HCT116 (cell line): ENCODE measurements at places on chromosomes 12 and 14. TPM values are rescaled to one million over a fixed set of nuclear protein-coding genes. Genes with fewer than 3 reads are reported as not detected.

Gene ZBTB39
- 12.3 TPM for total RNA-seq

Gene SERPINA10
- total RNA-seq, result not detected

Gene IL26
- total RNA-seq, result not detected

Gene SDR39U1
- 61.8 TPM for total RNA-seq

Gene NPFF
- not detected for total RNA-seq

Gene PTPRQ
- not detected for total RNA-seq

Gene PPP1R1A
- 0.61 TPM for total RNA-seq

DNA sequence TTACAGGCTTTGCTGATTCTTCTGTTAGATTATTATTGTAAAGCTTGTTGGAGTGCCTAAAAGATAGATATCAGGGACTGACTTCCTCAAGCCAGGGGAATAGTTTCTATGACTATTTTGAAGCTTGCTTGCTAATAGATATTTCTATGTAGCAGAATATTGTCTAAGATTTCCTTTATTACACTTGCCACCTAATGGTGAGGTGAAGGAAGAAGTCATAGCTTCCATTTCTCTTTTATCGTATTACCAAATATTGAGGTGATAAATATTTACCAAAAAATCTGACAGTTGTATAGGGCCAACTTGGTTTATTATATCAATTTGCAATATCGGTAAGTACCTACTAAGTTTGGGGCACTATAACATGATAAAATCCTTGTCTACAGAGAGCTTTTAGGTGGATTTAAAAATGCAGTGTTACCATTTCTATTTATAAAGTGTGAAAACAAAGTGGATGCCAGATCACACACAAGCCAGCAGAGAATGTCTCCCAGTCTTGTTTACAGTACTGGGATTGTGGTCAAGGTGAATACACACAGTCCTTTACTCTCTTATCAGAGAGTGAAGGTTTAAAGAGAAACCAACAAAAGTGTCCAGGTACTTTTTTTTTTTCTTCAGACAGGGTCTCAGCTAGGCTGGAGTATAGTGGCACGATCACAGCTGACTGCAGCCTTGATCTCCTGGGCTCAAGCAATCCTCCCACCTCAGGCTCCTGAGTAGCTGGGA lies 137.9 kb downstream of the IGF1 start:
- DNase-seq, result no peak

- DNase-seq, result no peak
Observed at GRCh38 chr12:52446367-52447045, 5.4 kb downstream of the KRT6B start.

GRCh38 chr12:120684523-120684932 lies 2.4 kb upstream of the MLEC start:
- no peak for DNase-seq

DNA sequence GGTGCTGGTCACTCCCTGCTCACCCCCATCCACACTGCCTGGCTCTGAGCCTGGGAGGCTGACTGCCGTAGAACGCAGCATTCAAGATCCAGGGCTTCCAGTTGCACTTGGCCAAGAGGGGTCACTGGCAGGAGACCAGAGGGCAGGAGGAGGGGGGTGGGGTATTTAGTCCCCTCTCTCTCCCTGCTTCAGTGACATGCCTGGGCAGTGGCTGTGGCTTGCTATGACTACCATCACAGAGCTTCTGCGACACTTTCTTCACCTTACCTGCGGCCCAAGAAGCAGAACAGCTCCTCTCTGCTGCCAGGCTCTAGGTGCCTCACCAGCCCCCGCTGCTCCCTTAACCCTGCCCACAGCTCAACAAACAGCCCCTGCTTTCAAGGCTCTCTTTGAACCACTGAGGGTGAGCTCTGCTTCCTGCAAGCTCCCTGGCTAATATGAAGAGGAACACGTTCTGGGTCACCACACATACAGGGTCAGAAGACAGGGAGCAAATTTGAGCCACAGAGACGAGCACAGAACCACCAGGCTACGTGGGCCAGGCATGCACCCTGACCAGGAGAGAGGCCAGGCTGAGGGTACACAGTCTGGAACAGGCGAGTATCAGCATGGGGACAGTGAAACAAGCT lies 55.7 kb downstream of the ITPK1 start:
- DNase-seq, result no peak

GRCh38 chr14:101849125-101849524 lies 87.6 kb downstream of the PPP2R5C start:
- no peak for DNase-seq

GRCh38 chr12:93127107-93127560 lies 198.0 kb upstream of the EEA1 start:
- DNase-seq, result no peak

DNA sequence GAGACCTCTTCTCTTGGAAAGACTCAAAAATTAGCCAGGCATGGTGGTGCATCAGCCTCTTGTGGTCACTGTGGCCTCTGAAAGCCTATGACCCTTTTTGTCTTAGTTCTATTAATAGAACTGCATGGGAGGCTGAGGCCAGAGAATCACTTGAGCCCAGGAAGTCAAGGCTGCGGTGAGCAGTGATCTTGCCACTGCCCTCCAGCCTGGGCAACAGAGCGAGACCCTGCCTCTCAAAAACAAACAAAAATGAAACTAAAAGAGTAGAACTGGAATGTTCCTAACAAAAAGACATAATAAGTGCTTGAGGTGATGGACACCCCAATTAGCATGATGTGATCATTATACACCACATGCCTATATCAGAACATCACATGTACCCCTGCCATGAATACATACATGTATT lies 197.0 kb upstream of the EEA1 start:
- DNase-seq, result no peak

DNA sequence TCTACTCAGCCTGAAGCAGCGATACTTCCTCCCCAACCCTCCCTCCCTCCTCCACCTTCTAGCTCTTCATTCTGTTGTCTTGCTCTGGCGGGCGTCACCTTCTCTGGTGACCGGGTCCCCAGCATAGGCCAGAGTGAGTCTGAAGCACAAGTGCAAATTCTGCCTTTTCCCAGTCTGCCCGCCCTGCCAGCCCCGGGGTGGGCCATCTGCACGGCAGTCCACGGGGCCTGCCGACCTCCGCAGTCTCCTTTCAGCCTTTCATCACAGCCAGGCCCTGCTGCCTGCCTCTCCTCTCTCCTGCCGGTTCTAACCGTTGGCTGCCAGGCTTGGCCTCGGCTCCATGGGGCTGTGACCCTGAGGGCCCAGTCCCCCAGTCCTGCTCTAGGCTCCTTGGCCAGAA lies 58.7 kb downstream of the TESC start:
- no peak for DNase-seq

DNA sequence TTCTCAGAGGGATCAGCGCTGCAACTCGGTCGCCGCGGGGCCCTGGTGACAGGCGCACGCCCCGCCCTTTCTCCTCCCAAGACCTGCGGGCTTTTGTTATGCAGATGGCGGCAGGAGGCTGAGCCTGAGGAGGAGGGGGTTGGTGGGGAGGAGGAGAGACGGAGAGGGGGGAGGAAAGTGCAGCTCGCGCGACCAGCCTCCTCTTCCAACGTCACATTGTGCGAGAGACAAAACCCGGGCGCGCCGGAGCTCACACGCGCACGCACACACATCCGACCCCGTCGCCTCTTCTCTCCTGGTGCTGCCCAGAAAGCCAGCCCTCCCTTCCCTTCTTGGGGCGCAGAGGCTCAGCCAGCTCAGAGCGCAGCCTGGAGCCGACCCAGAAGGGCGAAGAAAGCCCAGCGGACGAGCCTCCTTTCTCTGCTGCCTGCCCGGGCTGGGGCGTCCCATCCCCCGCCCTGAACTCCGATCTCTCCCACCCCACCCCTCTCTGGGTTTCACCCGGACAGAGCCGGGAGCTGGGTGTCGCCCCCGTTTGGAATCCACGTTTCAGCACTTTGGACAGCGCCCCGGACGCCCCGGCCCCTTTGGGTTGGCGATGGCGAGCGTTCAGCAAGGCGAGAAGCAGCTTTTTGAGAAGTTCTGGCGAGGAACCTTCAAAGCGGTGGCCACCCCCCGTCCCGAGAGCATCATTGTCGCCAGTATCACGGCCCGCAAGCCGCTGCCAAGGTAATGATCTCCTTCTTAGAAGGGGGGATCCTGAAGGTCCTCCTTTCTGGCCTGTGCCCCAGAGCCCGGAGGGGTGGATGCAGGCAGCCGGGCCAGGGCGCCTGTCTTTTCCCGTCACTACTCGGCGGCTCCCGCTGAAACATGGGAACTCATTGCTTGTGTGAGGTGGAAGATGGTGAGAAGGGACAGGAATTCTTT lies at the start of gene SRRM4:
Gene SRRM4 (plus strand): TSS at position 257 of the 927 bp plus-strand sequence. CDS start 342 bp downstream, at position 599.
- DNase-seq, result no peak

DNA sequence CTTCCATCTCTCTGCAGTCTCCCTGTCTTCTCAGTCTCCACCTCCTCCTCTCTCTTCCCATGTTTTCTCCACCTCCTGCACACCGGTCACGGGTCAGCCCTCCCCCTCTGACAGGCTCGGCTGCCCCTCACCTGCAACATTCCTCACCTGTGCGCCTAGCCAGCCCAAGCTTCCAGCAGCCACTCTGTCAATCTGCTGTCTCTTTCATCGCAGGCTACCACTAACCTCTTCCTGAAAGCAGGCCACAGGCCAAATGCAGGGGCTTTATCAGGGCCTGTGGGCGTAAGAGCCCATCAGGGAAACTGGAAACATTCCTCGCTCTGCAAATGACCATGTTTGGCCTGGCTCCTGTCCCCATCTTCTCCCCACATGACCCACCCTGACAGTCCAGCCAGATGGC lies 34.5 kb downstream of the CMKLR1 start:
- DNase-seq, result no peak

GRCh38 chr14:21268617-21269251 lies 508 bp downstream of the HNRNPC start:
- peak; percentile 24 for DNase-seq

- DNase-seq, result no peak
Observed at GRCh38 chr12:124646385-124647230, 79.2 kb upstream of the NCOR2 start.

DNA sequence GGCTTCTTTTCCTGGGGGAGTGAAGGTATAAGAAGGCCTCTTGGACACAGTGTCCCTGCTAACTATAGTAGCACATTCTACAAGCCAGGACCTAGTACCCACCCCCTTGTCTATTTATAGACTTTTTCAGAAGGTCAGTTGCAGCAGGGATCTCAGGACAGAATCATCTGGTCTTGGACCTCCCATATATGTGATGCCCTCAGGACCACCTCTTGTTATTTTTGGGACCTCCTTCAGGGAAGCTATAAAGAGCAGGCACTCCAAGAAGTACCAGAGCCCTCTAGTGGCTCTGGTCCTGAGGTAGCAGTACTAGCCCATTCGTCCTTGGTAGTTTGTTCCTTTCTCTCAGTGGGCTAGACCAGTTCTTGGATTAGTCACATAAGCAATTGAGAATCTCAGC lies 4.3 kb downstream of the COQ10A start:
- DNase-seq, result no peak

DNA sequence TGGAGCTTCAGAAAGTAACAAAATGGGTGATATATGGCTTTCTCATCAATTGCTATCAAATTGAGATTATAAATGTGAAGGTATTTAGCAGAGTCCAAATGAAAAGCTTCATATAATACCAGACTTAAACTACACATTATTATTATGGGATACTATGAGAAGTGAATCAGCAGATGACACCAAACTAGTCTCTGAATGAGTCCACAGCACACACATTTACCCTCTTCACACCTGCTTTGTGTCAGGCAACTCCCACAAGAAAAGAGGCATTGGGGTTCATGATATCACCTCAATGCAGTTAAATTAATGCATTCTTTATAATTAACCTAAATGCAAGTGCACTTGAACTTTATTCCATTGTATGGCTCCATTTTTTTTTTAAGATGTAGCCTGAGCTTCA lies 330.5 kb downstream of the BCL11B start:
- no peak for DNase-seq

- no peak for DNase-seq
Observed at GRCh38 chr12:71475280-71475679, 35.7 kb downstream of the LGR5 start.

DNA sequence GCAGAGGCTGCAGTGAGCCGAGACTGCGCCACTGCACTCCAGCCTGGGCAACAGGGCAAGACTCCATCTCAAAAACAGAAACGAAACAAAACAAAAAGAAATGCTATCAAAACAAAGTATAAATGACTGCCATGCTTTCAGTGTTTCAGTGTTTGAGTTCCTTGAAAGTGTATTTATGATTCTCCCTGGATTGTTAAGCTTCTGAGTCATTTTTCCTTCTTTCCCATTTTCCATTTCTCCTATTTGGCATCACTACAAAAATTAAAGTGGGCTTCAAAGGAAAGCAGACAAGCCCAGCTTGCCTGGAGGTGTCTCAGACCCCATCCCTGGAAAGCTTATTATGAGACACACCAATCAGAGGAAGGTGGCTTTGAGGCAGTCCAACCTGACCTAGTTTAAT lies 35.1 kb downstream of the NIN start:
- DNase-seq, result no peak

DNA sequence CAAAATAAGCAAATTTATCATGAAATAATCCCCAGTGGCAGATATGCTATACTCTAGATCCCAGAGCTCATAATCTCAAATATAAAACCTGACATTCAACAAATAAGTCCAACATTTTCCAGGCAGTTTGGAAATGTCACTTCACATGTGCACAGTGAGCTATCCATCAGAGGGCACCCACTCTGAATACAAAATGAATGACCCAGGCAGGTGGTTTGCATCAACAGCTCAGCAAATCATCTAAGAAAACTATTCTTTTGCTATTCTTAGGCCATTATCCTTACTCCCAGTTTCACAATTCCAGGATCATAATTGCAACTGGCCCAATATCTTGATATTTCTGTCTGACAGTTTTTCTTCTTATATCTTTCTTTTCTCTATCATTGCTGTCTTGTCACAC lies 38.5 kb downstream of the TRIM9 start:
- DNase-seq, result no peak

DNA sequence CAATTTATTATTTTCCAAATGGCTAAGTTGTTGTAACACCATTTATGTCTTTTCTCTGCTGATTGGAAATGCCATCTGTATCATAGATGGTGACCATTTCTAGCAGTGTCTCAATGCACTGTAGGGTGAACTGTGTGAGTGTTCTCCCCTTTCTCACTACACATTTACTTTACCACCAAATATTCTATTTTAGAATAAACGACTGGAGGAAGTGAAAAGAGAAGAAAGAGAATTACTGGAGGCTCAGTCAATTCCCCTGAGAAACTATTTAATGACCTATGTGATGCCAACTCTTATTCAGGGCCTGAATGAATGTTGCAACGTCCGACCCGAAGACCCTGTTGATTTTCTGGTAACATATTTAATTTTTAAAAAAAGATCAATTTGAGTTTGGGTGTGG lies 15.5 kb upstream of the PAPOLA start:
- DNase-seq, result no peak

DNA sequence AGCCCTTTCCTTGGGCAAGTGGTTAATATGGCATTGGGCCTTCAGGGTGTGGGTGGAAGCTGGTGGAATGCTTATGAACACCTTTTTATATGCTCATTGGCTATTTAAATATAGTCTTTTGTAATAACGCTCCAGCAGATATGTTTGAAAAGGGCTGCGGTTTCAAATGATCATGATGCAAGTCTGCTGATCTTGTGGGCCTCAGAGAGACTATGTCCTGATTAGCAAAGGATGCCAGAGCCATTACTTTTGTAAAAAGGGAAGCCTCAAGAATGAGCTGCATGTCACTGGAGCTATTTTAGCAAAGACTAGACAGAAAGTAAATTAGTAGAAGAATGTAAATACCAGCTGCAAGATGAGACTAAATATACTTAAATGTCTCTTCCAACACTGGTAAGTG lies 200.5 kb downstream of the GXYLT1 start:
- DNase-seq, result no peak
